ENCODE measurements at places on chromosomes 2 and 18. TPM values are rescaled to one million over a fixed set of nuclear protein-coding genes. Genes with fewer than 3 reads are reported as not detected.

STEAP3 gene
- total RNA-seq, result 13.8 TPM

ALPG gene
- total RNA-seq, result not detected

SLC30A3 gene
- total RNA-seq, result 0.38 TPM

CRYGD gene
- total RNA-seq, result not detected

SLC4A5 gene
- not detected for total RNA-seq

All from smooth muscle cell of the coronary artery (primary cell).